ENCODE measurements at places on chromosomes 12 and 14.

GRCh38 chr12:42609605-42610004, 20.1 kb upstream of the PRICKLE1 start:
- H3K36me3 ChIP-seq = no peaks in the 10 kb centered on the region
- H3K27me3 ChIP-seq = no peaks in the 10 kb centered on the region
- H3K4me3 ChIP-seq = no peak overlapping the region
- no peaks in the 10 kb centered on the region for H3K4me1 ChIP-seq
- H3K27ac ChIP-seq = no peak overlapping the region

- H3K27me3 ChIP-seq = no peaks in the 10 kb centered on the region
- H3K36me3 ChIP-seq = peaks cover 2% of the 10 kb centered on the region
- no peak for DNase-seq
- H3K27ac ChIP-seq = no peak overlapping the region
- no peak overlapping the region for H3K4me3 ChIP-seq
- no peaks in the 10 kb centered on the region for H3K4me1 ChIP-seq
These were observed 73.7 kb downstream of the CPNE8 start for GRCh38 chr12:38831715-38832114.

DNA sequence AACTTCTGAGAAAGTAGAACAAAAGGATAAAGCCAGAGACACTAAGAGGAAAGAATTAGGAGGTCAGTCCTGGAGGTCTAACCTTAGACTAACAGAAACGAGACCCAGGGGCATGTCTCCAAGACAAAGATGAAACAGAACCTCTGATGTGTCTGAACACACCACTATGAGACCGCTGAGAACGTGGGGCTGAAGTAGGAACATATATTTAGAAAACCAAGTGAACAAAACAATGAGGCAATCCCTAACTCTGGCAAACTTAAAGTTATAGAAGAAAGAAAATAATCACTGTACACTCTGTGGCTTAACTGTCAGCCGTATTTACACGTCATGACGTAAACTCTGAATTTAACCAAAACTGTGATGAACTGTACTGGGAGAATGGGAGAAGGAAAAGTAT, 17.9 kb downstream of the KCTD10 start:
- peak overlapping the region; percentile 62 for H3K27ac ChIP-seq
- H3K4me3 ChIP-seq = no peak overlapping the region
- H3K27me3 ChIP-seq = no peaks in the 10 kb centered on the region
- H3K4me1 ChIP-seq = peaks cover 33% of the 10 kb centered on the region

- peak; percentile 53 for DNase-seq
- H3K4me1 ChIP-seq = peaks cover 29% of the 10 kb centered on the region
These were observed 117.2 kb downstream of the SAMD4A start for GRCh38 chr14:54683882-54684794.

DNA sequence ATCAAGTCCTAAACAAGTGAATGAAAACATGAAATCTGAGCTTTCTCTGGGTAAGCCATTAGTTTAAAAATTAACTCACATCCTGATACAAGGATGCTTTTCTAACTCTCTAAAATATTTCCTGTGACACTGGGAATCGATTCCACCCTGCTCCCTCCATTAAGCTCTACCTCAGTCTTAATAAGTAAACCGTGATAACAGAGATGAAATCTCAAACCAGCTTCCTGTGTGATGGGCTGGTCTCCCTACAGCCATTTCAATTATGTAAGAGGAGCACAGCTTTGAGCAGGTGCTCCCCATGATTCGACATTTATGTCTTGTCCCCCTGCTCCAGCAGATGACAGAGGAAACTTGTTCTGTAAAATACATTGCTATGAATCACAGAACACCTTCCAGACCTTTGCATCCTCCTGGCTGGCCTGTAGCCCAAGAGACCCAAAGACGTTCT, 59.0 kb downstream of the GAS2L3 start:
- H3K27ac ChIP-seq = no peak overlapping the region
- H3K4me1 ChIP-seq = no peaks in the 10 kb centered on the region
- no peaks in the 10 kb centered on the region for H3K27me3 ChIP-seq
- H3K36me3 ChIP-seq = no peaks in the 10 kb centered on the region
- DNase-seq = no peak

- no peaks in the 10 kb centered on the region for H3K4me1 ChIP-seq
- H3K4me3 ChIP-seq = no peak overlapping the region
- H3K27me3 ChIP-seq = no peaks in the 10 kb centered on the region
- no peak overlapping the region for H3K27ac ChIP-seq
These were observed 334.1 kb downstream of the DPF3 start for GRCh38 chr14:72559669-72560255.

DNA sequence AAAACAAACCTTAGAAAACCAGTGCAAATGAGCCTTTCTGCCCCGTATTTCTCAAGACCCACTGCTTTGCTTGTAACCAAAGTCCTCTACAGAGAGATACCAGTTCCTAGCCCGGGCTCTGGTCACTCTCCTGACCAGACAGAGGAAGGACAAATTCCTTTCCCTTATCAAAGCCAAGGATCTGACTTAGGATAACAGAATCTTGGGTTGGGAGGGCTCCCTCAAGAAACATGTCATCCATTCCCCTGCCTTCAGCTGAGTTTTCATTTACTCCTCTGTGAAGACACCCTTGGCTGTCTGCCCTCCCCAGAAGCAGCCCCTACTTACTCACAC, 116.0 kb upstream of the PARP11 start:
- no peaks in the 10 kb centered on the region for H3K4me1 ChIP-seq
- no peaks in the 10 kb centered on the region for H3K27me3 ChIP-seq
- DNase-seq = no peak

- H3K4me3 ChIP-seq = no peak overlapping the region
- no peaks in the 10 kb centered on the region for H3K36me3 ChIP-seq
- no peak overlapping the region for H3K27ac ChIP-seq
- H3K4me1 ChIP-seq = no peaks in the 10 kb centered on the region
- DNase-seq = no peak
These were observed 242.6 kb downstream of the CPNE8 start for GRCh38 chr12:38662829-38663228.

DNA sequence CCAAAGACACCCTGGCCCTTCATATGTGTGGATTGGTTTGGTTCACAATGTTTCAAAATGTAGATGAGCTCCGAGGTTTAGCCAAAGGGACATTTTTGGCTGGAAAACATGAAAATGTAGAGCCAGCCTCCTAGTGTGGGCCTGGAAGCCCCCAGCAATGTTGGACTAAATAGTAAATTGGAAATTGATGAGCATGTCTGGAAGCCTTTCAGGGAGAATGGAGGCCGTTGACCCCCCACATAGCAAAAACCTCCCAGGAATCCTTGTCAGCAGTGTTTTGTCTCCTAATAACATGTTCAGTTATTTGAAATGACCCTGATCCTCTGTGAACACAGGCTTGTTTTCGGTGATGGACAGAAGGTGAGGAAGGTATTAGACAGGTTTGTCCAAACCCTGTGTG, 65.1 kb upstream of the TBX3 start:
- H3K27ac ChIP-seq = no peak overlapping the region
- DNase-seq = peak; percentile 63
- H3K4me1 ChIP-seq = peaks cover 70% of the 10 kb centered on the region
- H3K27me3 ChIP-seq = no peaks in the 10 kb centered on the region

DNA sequence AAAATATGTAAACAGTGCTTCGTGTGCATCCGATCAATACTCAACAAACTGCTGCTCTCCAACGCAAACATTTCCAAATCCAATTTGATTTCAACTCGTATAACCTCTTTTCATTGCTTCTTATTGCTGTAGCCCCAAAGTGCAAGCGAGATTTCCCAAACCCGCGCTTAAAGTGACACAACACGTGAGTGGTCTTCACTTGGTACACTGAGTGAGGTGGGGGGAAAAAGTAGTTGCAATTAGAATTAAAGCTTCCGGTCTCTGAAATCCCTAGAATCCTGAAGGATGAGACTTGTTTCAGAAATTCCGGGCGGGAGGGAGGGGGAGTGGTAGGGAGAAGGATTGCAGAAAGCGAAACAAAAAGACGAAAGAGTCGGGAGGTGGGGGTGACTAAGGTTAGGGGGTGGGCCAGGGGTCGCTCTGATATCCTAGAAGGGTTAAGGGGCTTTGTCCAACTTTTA, 387.5 kb downstream of the BCAT1 start:
- H3K27ac ChIP-seq = peak overlapping the region; percentile 61
- no peaks in the 10 kb centered on the region for H3K36me3 ChIP-seq
- H3K4me1 ChIP-seq = peaks cover 6% of the 10 kb centered on the region

Measured in lung (tissue), 17 donors.